A172 (cell line): ENCODE measurements at places on chromosomes 7 and 10.

DNA sequence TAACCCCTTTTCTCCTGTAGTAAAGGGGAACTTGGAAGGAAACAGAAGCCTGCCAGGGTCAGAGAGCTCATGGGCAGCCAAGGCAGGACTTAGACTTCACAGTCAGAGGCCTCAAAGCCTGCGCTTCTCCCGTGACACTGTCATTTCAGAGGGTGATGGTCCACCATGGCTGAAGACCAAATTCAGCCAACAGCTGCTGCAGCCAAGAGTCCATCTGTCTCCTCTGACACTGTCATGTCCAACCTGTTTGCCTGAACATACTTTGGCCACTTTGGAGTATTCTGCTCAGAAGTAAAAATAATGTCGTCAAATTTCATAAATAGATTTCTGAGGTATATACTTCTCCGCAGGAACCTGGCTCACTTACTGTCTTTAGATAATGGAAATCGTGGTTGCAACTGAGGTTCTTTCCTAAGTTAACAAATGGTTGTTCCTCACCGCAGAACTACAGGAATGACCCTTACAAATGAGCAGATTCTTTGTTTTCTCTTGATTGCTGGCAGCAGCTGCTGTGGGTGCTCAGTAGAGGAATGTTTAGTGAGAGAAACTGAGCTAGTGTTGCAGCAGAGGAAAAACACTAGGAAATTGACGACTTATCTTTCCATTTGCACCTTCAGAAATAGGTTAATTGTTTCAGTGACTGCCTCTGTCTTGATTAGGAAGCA, 626.5 kb downstream of the SDK1 start:
- DNase-seq, result no peak

DNA sequence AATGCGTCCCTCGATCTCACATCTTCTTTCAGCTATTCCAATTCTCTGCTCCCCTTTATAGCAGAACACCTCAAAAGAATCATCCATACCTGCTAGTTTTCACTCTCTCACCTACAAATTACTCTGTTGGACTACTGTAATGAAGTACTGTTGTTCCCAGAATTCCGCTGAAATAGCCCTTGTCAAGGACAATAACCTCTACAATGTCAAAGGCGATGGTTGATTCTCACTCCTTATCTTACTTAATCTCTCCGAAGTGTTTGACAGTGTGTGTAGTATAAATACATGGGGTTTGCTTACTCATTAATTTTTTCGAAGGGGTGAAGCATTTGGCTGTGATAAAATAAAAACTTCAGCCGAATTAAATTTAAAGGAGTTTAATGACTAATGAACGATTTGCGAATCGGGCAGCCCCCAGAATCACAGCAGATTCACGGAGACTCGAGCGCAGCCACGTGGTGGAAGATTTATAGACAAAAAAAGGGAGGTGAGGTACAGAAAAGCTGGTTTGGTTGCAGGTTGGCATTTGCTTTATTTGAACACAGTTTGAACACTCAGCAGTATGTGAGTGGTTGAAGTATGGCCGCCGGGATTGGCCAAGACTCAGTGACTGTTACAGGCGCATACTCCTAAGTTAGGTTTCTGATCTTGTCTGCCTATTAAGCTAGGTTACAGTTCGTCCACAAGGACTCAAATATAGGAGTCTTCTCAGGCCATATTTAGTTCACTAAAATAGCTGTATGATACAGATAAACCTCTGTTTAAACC, 29.8 kb downstream of the SYPL1 start:
- no peak for DNase-seq

- no peak for DNase-seq
Measured at GRCh38 chr10:1294748-1295147, 238.6 kb downstream of the WDR37 start.

DNA sequence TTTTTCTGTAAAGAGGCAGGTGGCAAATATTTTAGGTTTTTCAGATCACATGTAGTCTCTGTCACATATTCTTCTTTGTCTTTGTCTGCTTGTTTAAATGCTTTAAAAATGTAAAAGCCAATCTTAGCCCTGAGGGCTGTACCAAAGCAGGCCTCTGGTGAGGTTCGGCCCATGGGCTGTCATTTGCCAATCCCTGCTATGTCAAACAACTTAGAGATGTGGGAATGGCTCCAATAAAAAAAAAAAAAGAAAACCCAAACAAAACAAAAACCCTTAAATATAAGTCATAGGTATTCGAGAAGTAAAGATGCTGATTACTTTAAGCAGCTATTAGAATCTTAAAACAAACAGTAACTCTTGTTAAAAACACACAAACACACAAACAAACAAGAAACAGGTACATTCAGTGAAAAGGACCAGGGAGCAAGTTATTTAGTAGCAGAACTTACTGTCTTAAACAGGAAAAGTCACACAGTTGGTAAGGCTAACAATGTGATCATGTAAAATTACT, 61.4 kb upstream of the NAMPT start:
- no peak for DNase-seq

DNA sequence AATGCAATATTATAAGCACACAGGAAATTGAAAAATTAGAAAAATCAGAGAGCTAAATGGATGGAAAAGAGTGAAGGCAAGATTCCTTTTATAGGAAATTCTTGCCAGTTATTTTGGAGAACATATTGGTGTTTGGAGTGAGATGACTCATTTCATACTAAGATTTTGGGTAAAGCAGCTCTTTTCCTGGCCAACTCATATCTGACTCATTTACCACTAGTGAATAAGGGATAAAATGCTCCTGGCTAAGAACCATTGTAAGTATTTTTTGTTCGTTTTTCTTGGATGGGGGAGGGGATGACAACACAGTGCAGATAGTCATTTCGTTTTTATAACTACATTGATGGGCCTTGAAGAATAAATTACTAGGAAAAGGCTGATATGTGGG, 139.3 kb downstream of the TWIST1 start:
- peak; percentile 94 for DNase-seq

- DNase-seq, result no peak
Measured at GRCh38 chr10:79438021-79438698, 7.3 kb downstream of the ZCCHC24 start.

DNA sequence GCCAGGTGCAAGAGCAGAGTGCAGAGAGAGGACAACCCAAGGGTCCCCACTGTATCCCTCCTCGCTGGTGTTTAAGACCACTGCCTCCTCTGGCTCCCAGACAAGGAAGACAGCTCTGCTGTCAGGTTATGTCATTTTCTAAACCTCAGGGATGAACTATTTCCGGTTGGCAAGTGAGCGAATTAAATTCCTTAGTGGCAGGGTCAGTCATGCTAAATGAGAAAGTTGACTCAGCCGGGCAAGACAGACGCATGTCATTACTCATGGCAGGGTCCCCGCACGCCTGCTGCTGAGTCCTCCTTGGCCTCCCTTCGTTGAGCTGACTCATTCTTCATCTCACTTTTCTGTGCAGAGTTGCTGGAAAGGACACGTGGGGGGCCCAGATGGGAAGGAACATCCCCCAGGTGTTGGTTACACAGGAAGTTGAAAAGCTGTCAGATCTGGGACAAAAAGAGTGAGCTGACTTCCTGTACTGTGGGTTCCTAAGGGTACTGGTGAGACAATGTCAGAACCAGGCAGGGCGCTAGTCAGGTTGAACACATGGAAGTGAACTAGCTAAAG, 47.1 kb upstream of the UCN3 start:
- peak; percentile 95 for DNase-seq

DNA sequence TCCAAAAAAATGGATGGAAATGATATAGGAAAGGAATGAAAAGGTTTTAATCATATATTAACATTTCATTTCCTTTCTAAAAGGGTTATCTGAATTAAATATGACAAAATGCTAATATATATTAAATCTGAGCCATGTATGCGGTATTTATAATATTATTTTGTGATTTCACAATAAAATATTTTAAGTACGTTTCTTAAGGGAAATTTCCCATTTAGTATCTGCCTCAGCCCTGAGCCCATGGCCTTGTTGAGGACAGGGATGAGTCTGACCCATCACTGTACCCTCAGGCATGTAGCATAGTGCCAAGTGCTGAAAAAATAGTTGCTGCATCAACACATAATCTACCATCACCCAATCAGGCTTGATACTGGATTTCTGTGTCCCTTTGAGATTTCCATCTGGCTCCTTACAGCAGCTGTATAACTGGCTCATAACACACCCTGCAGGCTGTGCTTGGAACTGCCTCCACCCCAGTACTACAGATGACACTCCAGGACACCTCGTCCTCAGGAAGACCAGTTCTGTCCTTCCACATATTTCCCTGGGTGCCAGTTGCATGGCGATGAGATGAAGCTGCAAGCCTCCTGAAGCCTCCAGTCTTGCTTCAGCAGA, 59.4 kb upstream of the ASAH2 start:
- peak; percentile 41 for DNase-seq

DNA sequence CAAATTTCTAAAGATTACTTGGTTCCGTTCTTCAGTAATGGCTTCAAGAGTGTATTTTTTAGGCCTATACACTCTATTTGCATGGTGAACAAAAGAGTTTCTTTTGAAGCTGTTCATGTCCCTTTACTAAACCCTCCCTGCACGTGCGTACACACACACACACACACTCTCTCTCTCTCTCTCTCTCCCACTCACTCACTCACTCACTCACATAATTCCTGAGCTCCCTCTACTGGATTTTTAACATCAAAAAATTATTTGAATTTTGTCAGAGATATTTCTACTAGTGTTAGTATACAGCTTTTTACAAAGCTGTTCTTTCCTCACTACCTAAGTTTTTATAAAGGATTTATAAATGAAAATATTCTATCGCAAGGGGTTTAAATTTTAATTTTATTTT, 85.9 kb downstream of the UBE3C start:
- peak; percentile 13 for DNase-seq

- DNase-seq, result no peak
Measured at GRCh38 chr7:73343671-73344380, 15.9 kb downstream of the FKBP6 start.

GRCh38 chr10:128137877-128138276, 11.7 kb upstream of the MKI67 start:
- DNase-seq, result no peak

- no peak for DNase-seq
Measured at GRCh38 chr7:23653942-23654341, 26.1 kb upstream of the FAM221A start.

GRCh38 chr10:8060010-8060703, 5.7 kb downstream of the GATA3 start:
- no peak for DNase-seq

DNA sequence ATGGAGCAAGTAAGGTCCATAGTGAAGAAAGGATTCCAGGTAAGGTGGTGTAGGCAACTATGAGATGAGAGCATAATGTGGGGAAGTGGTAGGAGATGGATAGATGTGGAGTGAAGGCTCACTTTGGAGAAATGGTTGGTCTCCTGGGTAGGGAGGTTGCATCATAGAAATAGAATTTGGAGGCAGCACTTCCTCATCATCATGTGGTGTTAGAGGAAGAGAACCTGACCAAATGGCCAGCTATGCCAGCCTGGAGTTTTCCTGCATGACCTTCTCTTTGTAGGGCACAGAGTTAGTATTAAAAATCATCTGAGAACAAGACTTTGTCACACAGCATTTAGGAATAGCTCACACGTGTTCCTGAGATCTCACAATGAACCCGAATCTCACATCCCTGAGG, 126.7 kb upstream of the CXCL12 start:
- DNase-seq, result no peak

GRCh38 chr7:112298543-112299100, 92.1 kb downstream of the ZNF277 start:
- DNase-seq, result no peak

DNA sequence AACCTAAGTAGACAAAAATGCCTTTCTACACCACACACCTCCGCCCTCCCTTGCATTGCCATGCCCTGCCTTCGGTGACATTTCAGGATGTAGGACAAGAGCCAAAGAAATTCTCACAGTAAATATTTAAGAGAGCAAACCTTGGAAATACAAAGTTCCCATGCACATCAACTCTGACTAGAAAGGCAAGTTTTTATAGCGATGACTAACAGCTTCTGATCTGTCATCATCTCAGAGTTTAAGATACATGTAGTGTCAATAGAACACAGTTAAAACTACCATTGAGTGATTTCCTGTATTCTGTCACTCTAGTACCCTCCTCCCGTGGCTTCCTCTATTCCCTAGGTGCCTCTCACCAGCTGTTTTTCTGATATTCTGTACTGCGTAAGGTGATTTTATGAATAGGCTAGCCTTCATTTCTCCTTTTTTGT, 20.7 kb downstream of the SLC16A9 start:
- peak; percentile 52 for DNase-seq

DNA sequence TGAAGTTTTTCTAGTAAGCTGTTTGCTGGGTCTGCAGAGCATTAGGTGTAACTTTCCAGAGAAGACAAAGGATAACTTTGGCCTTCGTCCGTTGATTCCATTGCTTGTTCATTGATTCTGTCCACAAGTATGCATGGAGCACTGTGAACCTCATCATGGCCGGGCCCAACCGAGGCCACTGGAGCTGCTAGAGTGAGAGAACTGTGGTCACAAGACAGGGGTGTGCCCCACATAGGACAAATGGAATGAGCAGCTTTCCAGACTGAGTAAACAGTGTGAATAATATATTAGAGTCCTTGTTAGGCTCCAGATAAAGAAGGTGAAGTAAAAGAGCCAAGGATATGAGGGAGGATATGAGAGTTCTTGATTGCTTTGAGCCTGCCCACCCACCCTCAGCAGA, 24.9 kb downstream of the MBL2 start:
- DNase-seq, result no peak

DNA sequence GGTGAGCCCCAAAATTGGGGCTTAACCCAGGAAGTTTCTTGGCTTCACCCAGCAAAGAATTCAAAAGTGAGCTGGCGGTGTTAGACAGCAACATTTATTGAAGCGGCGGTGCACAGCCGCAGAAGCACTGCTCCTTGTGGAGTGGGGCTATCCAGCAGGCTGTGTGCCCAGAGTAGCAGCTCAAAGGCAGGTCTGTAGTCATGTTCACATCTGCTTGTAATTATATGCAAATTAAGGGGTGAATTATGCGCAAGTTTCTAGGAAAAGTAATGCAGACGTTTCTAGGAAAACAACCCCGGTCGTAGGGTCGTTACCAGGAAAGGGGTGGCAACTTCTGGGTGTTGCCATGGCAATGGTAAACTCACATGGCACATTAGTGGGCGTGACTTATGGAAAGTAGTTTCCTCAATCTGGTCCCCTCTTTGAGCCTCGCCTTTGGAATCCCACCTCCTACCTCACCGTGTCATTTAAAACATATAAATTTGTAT, 13.7 kb upstream of the KBTBD2 start:
- DNase-seq, result peak; percentile 87

DNA sequence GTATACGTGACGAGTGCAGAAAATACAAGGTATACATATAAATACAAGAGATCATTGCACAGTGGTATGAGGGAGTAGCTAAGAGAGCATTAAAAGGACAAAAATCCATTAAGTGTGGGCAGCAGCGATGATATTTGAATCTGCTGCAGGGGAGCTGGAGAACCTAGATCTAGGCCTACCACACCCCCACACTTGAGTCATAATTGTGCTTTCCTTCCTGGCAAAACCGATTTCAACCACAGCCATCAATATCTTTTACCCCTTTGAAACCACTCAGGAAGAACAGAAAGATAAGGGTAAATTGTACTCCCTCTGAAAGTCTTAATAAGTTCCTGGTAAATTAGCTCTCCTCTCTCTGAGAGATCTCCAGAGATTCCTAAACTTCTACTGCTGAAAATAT, 345.0 kb downstream of the SORCS1 start:
- no peak for DNase-seq
